ENCODE measurements at places on chromosomes 12 and 14.

GRCh38 chr14:86296173-86296572, 766.2 kb downstream of the FLRT2 start:
- no peaks in the 10 kb centered on the region for H3K4me1 ChIP-seq
- no peak overlapping the region for H3K27ac ChIP-seq
- H3K36me3 ChIP-seq = no peaks in the 10 kb centered on the region
- no peak for DNase-seq
- no peak overlapping the region for H3K4me3 ChIP-seq
- H3K27me3 ChIP-seq = no peaks in the 10 kb centered on the region

DNA sequence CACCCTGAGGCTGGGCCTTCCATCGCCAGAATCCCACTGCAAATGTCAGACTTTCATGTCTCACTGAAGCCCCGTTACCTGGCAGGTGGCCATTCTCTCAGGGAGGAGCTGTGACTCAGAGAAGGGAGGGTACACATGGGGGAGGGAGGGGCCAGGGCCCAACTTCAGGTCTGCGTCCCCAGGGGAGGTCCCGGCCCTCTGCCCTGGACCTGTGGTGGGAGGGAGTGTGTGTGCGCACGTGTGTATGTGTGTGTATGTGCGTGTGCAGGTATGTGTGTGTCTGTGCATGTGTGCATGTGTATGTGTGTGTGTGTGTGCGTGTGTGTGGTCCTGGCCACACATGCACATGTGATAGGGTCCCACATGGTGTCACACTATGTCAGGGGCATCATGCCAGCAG, 50.9 kb downstream of the MVK start:
- H3K27ac ChIP-seq = no peak overlapping the region
- no peak overlapping the region for H3K4me3 ChIP-seq
- no peaks in the 10 kb centered on the region for H3K36me3 ChIP-seq
- peaks cover 19% of the 10 kb centered on the region for H3K27me3 ChIP-seq
- H3K4me1 ChIP-seq = no peaks in the 10 kb centered on the region

DNA sequence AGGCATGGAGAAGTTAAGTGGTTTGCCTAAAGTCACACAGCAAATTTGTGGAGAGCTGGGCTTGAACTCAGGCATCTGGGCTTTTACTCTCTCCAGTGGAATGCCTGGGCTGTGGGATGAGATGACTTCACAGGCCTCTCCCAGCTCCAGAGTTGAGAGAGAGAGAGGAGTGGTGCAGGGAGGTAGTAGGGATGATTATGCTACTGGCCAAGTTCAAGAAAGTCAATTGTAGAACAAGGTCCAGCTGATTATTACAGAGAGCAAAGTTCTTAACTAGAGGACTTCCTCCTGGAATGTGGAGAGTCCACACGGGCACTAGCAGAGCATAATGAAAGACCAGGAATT, 769 bp upstream of the EMP1 start:
- peak overlapping the region; percentile 66 for H3K27ac ChIP-seq
- peaks cover 45% of the 10 kb centered on the region for H3K4me1 ChIP-seq
- no peaks in the 10 kb centered on the region for H3K27me3 ChIP-seq
- no peak overlapping the region for H3K4me3 ChIP-seq
- no peaks in the 10 kb centered on the region for H3K36me3 ChIP-seq

- peak within 1 kb of the TSS; percentile 57 for H3K4me3 ChIP-seq
- no peak for DNase-seq
- peak within 1 kb of the TSS; percentile 61 for H3K27ac ChIP-seq
- H3K4me1 ChIP-seq = peaks cover 76% of the 10 kb centered on the region
These were observed at the start of gene PLEKHG3 for GRCh38 chr14:64704143-64704742. TSS of gene PLEKHG3 (plus strand) at chr14:64704424. CDS start at chr14:64727632, 23,208 bp downstream.

DNA sequence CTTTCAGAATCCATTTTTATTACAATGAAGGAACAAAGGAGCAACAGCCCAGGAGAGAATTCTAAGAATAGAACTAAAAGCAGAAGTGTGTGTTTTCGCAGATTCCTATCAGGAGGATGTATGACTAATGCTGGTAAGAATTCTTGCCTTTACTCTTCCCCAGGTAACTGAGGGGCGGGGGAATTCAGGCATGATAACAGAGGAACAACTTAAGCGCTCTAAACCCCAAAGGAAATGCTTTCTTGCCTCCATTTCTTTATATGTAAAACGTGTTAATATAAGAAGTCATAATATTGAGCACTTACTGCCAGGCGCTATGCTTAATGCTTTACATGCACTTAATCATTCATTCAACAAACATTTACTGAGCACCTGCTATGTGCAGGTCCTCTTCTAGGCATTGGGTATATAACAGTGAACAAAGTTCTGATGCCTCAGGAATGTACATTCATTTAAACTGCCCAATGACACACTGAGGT, 4.5 kb downstream of the HCAR1 start:
- DNase-seq = peak; percentile 56
- peak overlapping the region; percentile 79 for H3K27ac ChIP-seq
- peaks cover 49% of the 10 kb centered on the region for H3K4me1 ChIP-seq
- H3K36me3 ChIP-seq = no peaks in the 10 kb centered on the region

DNA sequence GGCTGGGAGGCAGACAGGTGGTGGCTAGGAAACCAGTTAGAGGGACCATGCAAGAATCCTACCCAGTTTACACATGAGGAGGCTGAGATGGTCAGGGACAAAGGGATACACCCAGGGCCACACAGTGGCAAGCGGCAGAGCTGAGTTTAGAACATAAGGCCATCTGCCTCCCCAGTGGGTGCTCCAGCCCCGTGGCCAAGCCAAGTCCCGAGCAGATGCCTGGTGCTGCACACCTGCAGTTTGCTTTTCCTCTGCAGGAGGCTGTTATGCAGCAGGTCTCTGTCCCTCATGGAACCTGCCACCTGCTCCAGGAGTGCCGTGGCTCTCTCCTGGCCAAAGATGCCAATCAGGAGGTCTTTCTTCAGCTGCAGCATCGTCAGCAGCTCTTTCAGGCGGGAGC, 70.8 kb downstream of the SYNE3 start:
- H3K27ac ChIP-seq = no peak overlapping the region
- H3K36me3 ChIP-seq = peaks cover 100% of the 10 kb centered on the region
- no peaks in the 10 kb centered on the region for H3K4me1 ChIP-seq

- H3K4me3 ChIP-seq = no peak overlapping the region
- no peaks in the 10 kb centered on the region for H3K4me1 ChIP-seq
- H3K27ac ChIP-seq = no peak overlapping the region
- no peaks in the 10 kb centered on the region for H3K27me3 ChIP-seq
- peaks cover 8% of the 10 kb centered on the region for H3K36me3 ChIP-seq
- DNase-seq = no peak
These were observed 96.1 kb downstream of the PPHLN1 start for GRCh38 chr12:42421844-42422779.

DNA sequence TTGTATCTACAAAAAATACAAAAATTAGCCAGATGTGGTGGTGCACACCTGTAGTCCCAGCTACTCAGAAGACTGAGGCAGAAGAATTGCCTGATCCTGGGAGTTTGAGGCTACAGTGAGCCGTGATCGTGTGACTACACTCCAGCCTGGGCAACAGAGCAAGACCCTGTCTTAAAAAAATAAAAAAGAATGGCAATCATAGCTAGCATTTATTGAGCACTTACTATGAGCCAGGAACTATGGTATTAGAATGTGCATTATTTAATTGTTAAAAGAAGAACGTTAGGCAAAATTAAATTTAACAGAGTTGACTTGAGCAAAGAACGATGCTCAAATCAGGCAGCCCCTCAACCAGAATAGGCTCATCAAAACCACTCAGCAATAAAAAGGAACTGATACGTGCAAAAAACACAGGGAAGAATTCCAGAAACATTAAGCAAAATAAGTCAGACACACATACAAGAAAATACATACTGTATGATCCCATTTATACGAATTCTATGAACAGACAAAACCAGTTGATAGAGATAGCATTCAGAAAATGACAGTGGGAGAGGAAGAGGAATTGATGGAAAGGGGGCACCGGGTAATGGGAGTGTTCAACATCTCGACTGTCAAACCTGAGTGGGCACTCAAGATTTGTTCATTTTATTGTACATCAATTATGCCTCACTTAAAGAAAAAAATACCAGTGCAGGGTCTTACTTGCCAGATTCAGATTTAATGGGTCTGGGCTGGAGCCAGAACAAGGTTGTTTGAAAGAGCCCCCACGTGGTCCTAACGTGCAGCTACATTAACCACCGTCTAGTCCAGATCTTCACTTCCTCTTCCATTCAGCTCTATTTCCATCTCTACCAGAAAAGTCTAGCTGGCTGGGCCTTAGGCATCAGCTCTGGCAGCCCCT, 8.0 kb downstream of the SCNN1A start:
- peak overlapping the region; percentile 72 for H3K27ac ChIP-seq
- H3K4me3 ChIP-seq = no peak overlapping the region
- H3K4me1 ChIP-seq = peaks cover 60% of the 10 kb centered on the region
- DNase-seq = peak; percentile 80
- no peaks in the 10 kb centered on the region for H3K36me3 ChIP-seq

DNA sequence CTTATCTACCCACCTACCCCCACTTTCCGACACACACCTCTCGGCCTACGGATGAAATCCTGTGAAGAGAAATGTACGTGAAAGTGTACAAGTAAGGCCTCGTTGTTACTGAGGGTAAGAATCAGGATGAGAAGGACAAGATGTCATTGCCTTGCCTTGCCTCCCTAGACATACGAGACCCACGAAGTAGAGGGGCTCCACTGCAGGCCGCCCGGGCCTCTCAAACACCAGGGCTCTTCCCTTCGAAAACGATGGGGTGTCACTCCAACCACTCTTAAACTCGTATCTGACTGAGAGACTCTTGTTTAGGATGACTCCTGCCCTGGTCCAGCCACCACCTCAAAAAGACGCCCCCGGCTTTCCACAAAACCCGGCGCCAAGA, 498 bp downstream of the RACGAP1 start:
- no peaks in the 10 kb centered on the region for H3K27me3 ChIP-seq
- H3K36me3 ChIP-seq = peaks cover 6% of the 10 kb centered on the region
- no peak overlapping the region for H3K27ac ChIP-seq
- peaks cover 14% of the 10 kb centered on the region for H3K4me1 ChIP-seq

DNA sequence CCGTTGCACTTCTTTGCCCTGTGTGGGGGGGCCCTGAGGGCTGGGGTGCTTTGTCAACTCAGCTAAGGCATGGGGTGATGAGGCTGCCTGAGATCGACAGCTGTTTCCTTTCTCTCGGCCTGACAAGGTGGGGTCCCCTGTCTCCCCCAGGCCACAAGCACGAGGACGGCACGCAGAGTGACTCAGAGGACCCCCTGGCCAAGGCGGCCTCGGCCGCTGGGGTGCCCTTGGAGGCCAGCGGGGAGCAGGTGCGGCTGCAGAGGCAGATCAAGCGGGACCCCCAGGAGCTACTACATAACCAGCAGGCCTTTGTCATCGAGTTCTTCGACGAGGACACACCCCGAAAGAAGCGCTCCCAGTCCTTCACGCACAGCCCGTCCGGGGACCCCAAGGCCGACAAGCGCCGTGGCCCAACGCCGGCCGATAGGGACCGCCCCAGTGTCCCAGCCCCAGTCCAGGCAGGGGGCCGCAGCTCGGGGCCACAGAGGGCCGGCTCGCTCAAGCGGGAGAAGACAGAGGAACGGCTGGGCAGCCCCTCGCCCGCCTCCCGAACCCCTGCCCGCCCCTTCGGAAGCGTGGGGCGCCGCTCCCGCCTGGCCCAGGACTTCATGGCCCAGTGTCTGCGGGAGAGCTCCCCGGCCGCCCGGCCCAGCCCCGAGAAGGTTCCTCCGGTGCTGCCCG, 18.8 kb downstream of the CEP170B start:
- H3K27ac ChIP-seq = no peak overlapping the region
- no peaks in the 10 kb centered on the region for H3K27me3 ChIP-seq
- no peaks in the 10 kb centered on the region for H3K36me3 ChIP-seq
- DNase-seq = no peak
- no peaks in the 10 kb centered on the region for H3K4me1 ChIP-seq
- no peak overlapping the region for H3K4me3 ChIP-seq

GRCh38 chr12:49092086-49092815, 2.4 kb downstream of the DHH start:
- peak overlapping the region; percentile 51 for H3K4me3 ChIP-seq
- peaks cover 8% of the 10 kb centered on the region for H3K36me3 ChIP-seq
- H3K27ac ChIP-seq = no peak overlapping the region

GRCh38 chr14:23877538-23878180, 75.9 kb upstream of the DHRS4 start:
- no peaks in the 10 kb centered on the region for H3K27me3 ChIP-seq
- H3K4me3 ChIP-seq = no peak overlapping the region
- DNase-seq = no peak
- H3K4me1 ChIP-seq = no peaks in the 10 kb centered on the region
- H3K27ac ChIP-seq = no peak overlapping the region

- DNase-seq = no peak
- no peak overlapping the region for H3K4me3 ChIP-seq
- peaks cover 35% of the 10 kb centered on the region for H3K4me1 ChIP-seq
- peaks cover 64% of the 10 kb centered on the region for H3K27me3 ChIP-seq
- H3K27ac ChIP-seq = no peak overlapping the region
These were observed 457 bp downstream of the SOCS2 start for GRCh38 chr12:93572712-93573551.

DNA sequence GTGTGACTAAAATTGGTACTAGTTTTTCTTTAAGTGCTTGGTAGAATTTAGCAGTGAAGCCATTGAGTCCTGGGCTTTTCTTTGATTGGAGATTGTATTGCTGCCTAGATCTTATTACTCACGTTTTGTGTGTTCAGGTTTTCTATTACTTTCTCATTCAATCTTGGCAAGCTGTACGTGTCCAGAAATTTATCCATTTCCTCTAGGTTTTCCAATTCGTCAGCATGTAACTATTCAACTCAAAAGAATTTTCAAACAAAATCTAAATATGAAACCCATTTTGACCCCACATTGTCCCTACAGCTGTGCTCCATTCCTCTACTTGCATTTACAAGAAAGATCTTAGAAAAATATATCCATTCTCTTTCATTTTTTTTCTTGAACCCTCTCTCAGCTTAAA, 1613.4 kb upstream of the SEL1L start:
- H3K27ac ChIP-seq = no peak overlapping the region
- H3K4me3 ChIP-seq = no peak overlapping the region
- DNase-seq = no peak
- H3K27me3 ChIP-seq = no peaks in the 10 kb centered on the region

GRCh38 chr14:35158491-35158890, 36.1 kb downstream of the PRORP start:
- peaks cover 5% of the 10 kb centered on the region for H3K4me1 ChIP-seq
- no peak overlapping the region for H3K27ac ChIP-seq
- no peak for DNase-seq
- H3K36me3 ChIP-seq = peaks cover 24% of the 10 kb centered on the region
- H3K27me3 ChIP-seq = no peaks in the 10 kb centered on the region

DNA sequence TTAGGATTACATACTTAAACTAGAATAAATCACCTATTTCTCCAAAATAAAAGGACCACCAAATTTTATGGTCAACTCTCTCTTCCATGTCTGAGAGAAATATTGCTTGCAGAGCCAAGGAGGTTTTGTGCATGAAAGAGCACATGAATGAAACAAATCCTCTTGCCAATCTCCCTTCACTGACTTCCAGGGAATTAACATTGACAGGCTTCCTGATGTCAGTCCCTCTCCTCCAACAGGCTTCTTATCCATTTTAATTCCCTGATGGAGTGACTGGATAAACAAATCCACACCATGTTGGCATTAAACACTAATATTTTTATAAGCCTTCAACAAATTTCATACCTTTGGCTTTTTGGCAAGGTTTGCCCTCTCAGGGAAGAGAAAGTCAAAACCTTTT, 45.3 kb upstream of the CNTN1 start:
- DNase-seq = no peak
- no peaks in the 10 kb centered on the region for H3K36me3 ChIP-seq
- no peaks in the 10 kb centered on the region for H3K4me1 ChIP-seq
- H3K4me3 ChIP-seq = no peak overlapping the region
- no peak overlapping the region for H3K27ac ChIP-seq
- no peaks in the 10 kb centered on the region for H3K27me3 ChIP-seq

- H3K36me3 ChIP-seq = no peaks in the 10 kb centered on the region
- DNase-seq = no peak
- H3K27me3 ChIP-seq = no peaks in the 10 kb centered on the region
- peaks cover 10% of the 10 kb centered on the region for H3K4me1 ChIP-seq
These were observed 12.5 kb downstream of the CFAP54 start for GRCh38 chr12:96501908-96502307.
